ENCODE measurements at places on chromosomes 13 and 19.

DNA sequence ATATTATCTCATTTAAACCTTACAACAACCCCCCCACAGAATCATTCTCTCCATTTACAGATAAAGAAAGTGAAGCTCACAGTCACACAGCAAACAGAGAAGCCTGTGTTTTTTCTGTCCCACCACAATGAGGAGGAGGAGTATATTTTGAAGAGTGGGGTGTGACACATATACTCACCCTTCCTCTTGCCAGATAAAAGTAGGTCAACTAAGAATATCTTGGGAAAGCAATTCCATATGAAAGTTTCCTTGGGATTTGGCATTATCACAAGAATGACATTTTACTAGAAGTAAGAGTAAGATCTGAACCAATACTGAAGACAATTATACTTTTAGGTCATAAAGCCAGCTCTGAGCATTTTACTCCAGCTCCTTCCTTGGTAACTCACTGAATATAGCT lies 287.5 kb upstream of the HTR2A start:
- no peak for DNase-seq

GRCh38 chr19:19445911-19446361 lies 40.5 kb downstream of the GATAD2A start:
- DNase-seq = no peak

DNA sequence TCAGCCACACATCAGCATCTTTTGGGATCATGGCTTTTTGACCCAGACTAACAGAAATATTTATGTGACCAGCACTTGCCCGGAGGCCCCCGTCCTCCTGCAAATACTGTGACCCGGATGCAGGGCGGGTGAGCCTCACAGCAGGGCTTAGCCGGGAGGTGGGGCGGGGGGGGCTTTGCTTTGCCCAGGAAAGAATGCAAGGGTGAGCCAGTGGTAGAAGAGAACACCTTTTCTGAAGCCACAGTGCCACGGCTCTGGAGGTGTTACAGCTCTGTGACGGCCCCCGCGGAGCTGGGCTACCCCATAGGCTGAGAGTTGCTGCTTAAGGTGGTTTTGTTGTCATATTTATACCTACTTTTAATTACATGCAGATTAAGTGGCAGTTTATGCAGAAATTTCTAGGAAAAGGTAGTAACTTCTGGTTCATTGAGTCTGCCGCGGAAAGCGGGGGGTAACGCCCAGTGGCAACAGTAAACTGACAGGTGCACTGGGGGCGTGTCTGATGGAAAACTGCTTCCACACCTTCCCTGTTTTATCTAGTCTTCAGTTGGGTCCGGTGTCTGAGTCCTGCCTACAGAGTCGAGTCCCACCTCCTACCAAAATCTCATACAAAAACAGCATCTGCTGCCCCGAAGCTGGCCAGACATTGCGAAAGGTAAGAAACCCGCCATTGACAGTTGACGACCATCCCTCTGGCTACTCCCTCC lies 187.9 kb downstream of the TEX29 start:
- no peak for DNase-seq

DNA sequence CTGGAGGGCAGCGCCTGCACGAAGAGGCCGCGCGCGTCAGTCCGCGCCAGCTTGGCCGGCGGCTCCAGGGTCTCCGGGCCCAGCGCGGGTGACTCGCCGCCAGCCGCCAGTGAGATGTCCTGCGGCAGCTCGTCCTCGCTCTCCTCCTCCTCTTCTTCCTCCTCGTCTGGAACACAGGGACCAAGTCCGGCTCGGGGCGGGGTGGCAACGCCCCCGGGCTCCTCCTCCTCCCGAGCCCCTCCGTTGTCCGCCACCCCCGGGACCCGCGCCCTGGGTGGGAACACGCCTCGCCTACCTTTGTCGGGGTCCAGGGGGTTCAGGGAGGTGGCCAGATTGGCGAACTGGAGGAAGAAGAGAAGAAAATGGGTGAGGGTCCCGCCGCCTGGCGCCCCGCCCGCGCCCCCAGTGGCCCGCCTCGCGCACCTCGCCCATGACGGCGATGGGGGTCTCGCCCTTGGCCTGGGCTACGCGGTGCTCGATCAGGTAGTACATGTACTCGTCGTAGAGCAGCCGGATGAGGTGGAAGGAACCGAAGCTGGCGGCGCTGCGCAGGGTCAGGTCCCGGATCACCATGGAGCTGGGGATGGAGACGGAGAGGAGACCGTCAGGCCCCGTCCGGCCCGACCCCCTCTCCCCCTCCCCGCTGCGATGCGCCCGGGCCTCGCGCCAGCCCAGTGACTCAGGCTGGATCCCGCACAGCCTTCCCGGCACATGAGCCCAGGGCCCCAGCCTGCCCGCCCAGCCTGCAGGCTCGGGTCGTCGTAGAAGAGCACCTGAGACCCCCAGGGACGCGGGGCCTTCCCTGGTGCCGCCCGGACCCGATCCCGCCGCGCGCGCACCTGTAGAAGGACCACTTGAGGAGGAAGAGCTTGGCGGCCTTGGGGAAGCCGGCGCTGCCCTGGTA lies 10.6 kb downstream of the DCAF15 start:
- no peak for DNase-seq

- no peak for DNase-seq
Measured at GRCh38 chr13:41650706-41651105, 193.4 kb downstream of the RGCC start.

DNA sequence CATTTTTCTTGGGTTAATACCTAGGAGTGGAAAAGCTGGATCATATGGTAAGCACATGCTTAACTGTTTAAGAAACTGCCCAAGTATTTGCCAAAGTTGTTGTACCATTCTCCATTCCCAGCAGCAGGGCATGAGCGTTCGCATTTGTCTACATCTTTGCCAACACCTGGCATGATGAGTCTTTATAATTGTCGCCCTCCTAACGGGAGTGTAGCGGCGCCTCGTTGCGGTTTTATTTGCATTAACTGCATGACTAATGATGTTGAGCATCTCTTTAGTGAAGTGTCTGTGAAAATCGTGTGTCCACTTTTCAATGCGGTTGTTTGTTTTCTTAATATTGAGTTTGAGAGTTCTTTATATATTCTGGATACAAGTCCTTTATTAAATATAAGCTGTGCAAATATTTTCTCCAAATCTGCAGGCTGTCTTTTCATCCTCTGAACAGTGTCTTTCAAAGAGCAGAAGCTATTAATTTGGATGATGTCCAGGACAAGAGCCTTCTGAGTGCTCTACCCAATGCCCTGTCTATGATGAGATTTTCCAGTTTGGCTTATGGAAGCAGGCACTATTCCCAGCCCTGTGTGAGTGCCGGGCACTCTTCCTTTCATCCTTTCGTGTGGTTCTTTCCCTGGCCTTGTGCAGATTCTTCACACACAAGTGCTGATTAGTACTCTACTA lies 202.0 kb downstream of the FOXO1 start:
- no peak for DNase-seq

GRCh38 chr13:30526612-30527495 lies 61.1 kb upstream of the HMGB1 start:
- no peak for DNase-seq
